Erythroblast (primary cell): ENCODE measurements at places on chromosomes 12 and 14.

- no peak for DNase-seq
Observed at GRCh38 chr14:43413084-43413483, 1094.0 kb downstream of the FSCB start.

GRCh38 chr12:92745856-92746550 lies 43.2 kb downstream of the PLEKHG7 start:
- no peak for DNase-seq

DNA sequence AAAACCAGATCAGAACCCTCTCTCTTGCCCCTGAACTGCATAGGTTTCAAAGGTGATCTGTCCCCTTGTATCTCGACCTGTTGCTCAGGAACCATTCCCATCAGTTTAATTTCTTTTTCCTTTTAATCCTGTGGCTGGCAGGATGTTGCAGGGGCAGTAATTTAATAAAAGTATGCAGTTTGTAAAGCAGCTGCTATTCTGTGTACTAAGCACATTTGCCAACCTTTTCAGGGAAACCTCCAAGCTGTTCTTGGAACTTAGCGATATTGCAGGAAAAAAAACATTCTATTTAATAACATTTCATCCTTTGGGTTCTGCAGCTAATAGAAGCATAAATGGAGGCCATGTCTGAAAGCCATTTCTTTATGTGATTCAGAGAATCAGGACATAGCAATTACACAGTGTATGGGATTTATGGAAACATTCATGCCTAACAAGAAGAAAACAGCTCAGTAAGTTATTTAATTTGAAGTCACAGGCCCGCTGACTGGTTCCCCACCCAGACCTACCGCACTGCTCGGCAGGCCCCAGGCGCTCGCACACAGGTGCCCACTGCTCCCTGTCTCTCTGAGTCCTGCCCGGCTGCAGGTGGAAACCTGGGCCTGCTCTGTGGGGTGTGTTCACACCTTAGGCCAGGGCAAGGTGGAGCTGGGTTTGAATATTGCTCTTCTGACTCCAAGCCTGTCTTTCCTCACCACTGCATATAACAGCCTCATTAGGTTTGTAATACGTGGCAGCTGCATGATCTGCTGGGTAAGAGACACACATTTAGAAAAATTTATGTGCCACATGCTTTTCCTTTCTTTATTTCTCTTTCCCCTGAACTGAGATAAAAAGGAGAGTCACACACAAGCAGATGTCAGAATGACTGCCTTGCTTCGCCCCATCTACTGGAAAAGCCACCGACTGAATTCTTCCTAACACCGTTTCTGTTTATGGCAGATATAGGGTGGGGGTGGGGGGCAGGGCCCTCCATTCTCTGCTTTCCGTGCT lies 119.7 kb downstream of the SLC25A47 start:
- DNase-seq, result no peak

- DNase-seq, result peak; percentile 66
Observed at GRCh38 chr14:99389174-99389826, 91.4 kb downstream of the SETD3 start.

DNA sequence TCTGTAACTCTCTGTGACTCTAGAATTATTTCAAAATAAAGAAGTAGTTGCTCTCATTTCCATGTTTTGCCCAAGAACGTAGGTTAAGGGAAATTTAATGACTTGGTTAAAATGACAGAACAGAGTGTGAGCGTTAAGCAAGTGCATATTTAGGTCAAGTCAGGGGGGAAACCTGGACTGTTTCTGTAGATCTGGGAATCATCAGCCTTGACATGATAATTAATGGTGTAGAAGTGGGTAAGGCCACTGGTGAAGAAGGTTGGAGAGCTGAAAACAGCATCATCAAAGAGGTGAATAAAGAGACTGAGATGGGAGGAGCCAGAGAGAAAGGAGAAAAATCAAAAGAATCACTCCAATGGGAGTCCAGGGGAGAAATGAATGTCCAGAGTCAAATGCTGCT lies 49.4 kb upstream of the STK38L start:
- DNase-seq, result no peak
